Nasal cavity respiratory epithelium epithelial cell of viscerocranial mucosa (primary cell): ENCODE measurements at places on chromosomes 1 and 21. TPM values are rescaled to one million over a fixed set of nuclear protein-coding genes. Genes with fewer than 3 reads are reported as not detected.

LCE4A gene
- not detected in 2 replicates for total RNA-seq

HES3 gene
- total RNA-seq: not detected in 2 replicates

KCNT2 gene
- 0.34 and 0.50 TPM in 2 replicates for total RNA-seq

BCAR3 gene
- 58.1 and 97.4 TPM in 2 replicates for total RNA-seq

AADACL4 gene
- not detected in 2 replicates for total RNA-seq

GJA4 gene
- total RNA-seq: not detected in 2 replicates

ANGPTL3 gene
- total RNA-seq: not detected in 2 replicates

AHDC1 gene
- total RNA-seq: 3.8 and 19.1 TPM in 2 replicates

DNAH14 gene
- 9.2 and 27.9 TPM in 2 replicates for total RNA-seq

ANGPTL1 gene
- not detected in 2 replicates for total RNA-seq

CRABP2 gene
- total RNA-seq: 22.9 and 141 TPM in 2 replicates

LIX1L gene
- total RNA-seq: 2.4 and 6.1 TPM in 2 replicates

FCRL5 gene
- not detected in 2 replicates for total RNA-seq

LORICRIN gene
- total RNA-seq: not detected in 2 replicates

TNFSF4 gene
- 0.34 and 1.4 TPM in 2 replicates for total RNA-seq

CRNN gene
- 3.8 and 24.6 TPM in 2 replicates for total RNA-seq

LCA5L gene
- total RNA-seq: 1.4 and 2.4 TPM in 2 replicates

NTNG1 gene
- total RNA-seq: 5.1 and 5.4 TPM in 2 replicates

TNN gene
- total RNA-seq: not detected in 2 replicates

ARMH1 gene
- 0.34 and 0.57 TPM in 2 replicates for total RNA-seq

PRAMEF18 gene
- not detected in 2 replicates for total RNA-seq
